Spleen (tissue), 13 donors: ENCODE measurements at places on chromosomes 3 and 15.

DNA sequence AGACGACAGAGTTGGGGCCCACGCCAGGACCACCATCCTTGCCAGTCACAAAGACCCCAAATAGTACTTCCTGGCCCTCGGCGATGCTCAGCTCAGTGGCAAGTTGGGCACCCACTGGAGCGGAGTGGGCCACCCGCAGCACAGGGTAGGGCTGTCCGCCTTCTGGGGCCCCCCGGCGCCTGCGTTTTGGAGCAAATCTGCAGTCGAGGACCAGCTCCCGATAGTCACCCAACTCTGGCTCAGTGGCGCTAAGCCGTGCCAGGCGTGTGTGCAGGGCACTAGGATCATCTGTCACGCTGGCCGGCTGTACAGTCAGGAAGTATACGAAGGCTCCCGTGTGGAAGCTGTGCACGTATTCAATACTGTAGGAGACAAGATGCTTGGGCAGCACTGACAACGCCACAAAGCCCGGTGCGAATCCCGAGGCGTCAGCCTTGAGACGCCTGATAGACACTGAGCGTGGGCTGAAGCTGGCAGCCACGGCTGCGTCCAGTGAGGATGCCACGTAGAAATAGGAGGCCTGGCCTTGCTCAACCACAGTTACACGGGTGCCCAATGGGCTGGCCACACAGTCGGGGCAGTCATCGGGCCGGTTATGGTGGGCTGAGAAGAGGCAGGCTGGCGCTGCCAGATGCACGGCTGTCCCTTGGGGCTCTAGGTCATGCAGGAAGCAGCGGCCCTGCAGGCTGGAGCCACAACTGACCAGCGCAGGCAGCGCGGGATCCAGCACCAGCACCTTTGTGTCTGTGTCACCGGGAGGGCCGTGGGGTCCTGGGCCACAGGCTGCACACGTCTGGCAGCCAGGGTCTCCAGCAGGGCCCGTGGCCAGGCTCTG, 945 bp downstream of the MST1R start:
- no peak for DNase-seq

- DNase-seq = no peak
Observed at GRCh38 chr3:139353920-139354556, 10.2 kb downstream of the MRPS22 start.

GRCh38 chr15:89361451-89362202, 27.0 kb upstream of the POLG start:
- DNase-seq = peak; percentile 82

GRCh38 chr3:121951291-121951919, 57.2 kb downstream of the SLC15A2 start:
- DNase-seq = no peak

- peak; percentile 73 for DNase-seq
Observed at GRCh38 chr3:129228891-129229585, 20.4 kb upstream of the COPG1 start.

DNA sequence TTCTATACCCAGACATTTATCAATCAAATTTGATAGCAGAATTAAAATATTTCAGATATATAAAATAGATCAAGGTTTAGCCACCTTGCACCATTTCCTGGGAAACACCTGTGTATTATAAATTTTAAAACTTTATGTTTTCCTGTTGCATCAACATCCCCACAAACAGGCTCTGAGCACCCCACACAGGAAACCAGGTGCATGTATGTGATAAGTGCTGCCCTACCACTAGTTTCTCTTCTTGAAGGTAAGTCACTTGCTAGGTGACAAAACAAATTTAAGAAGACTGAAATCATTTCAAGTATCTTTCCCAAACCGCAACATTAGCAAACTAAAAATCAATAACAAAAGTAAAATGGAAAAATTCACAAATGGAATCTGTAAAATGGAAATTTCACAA, 496.1 kb upstream of the CCDC54 start:
- DNase-seq = no peak

GRCh38 chr15:81098861-81099651, 35.0 kb upstream of the CFAP161 start:
- peak; percentile 75 for DNase-seq

DNA sequence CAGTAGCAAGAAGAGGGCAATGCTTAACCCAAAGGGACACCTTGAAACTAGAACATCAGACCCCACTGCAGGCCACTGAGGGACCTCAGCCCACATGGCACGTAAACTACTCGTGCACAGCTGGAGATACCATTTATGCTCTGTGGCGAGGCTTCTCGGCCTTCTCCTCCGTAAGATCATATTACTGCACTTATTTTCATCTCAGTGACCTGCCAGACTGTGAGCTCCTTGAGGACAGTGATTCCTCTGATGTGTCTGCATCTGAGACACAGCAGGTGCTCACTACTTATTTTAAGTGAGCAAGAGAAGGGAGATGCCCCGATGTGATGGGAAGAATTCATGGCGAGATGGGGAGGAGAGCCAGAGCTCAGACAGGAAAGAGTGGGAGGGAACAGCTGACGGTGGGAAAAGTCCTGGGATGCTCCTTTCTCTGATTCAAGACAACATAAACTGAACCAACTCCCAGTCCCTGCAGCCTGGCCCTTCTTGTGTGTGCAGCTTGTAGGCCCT, 137.6 kb downstream of the RPLP1 start:
- no peak for DNase-seq

- DNase-seq = no peak
Observed at GRCh38 chr3:49327485-49327884, 12.4 kb downstream of the USP4 start.

GRCh38 chr15:78210349-78210717, 24.0 kb downstream of the ACSBG1 start:
- DNase-seq = no peak

- no peak for DNase-seq
Observed at GRCh38 chr3:83002869-83003445, 1241.5 kb upstream of the GBE1 start.

DNA sequence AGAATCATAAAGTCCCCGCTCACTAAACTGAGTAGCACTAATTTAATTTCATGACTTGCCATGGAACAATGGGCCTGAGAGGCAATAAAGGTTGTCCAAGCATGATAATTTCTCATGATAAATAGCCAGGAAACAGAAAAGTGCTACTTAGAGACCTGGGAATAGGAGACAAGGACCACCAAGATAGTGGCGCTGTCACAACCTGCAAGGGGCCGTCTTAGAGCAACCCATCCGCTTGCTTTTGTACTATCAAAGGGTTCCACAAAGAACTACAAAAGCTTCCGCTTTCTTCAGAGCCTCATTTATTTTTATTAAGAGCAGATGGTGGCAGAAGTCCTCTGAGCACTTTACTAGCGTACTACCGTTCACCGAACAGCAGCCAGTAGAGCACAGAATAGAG, 421.7 kb upstream of the GRM7 start:
- DNase-seq = no peak

GRCh38 chr3:125087768-125088391, 32.1 kb upstream of the HEG1 start:
- no peak for DNase-seq

DNA sequence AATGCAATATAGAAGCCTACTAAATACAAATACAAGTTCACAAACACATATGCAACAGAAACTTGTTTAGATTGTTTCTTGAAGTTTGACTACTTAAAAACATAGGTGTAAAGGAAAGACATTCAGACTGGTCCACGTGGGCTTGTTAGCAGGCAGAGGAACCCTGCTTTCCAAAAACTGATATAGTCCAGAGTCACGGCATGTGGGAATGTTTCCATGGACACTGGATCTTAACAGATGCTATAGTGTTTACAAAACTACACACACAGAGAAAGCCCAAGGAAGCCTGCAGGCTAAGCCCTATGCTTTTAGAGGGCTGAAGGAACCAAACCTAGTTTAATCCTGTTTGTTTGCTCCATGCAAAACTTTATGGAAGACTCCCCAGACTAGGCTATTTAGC, 45.2 kb upstream of the LRRC58 start:
- no peak for DNase-seq

DNA sequence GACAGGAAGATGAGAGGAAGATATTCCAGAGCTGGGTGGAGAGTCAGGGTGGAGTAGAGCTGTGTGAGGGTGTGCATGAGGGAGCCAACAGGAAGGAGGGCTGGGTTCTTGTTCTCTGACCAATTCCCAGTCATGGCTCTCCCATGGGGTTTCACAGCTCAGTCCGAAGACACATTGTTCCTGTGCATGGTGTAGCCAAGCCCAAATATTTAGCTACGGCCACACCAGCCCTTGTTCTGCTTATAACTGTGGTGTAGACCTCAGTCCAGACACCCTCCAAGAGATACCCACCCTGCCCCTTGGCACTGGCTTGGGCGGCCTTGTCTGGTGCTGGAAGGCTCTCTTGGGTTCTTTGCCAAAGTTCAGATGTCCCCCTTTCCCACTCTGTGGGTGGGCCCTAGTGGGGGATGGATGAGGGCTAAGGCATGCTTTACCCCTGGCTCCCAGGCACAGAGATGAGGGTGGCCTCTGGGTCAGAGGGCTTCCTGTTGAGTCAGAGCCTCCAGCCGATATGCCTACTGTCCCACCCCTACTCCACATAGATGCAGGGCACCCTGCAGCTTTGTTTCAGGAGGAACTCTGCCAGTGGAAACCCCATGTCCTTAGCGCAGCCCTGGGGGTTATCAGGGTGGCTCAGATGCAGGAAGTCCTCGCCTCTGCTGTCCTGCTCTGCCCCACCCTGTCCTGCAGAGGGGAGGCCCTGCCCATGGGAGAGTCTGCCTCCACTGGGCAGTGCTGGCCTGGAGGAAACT, 271.2 kb upstream of the CTDSPL start:
- peak; percentile 81 for DNase-seq

DNA sequence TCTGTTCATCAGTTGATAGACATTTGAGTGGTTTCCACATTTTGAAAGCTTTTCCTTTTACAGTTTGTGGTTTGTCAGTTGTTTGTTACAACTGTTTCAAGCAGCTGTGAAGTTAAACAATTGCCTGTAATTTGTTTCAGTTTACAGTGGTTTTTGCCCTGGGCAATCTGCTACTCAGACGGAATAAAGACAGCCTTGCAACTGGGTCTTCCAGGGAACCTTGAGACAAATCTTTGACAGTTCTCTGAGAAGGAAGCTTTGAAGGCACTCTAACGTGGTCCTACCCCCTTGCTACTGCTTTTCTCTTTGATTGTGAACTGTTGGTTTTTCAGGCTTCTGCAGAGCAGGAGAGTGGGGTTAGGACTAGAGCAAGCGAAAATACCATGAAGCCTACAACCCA, 28.0 kb downstream of the LRRC28 start:
- no peak for DNase-seq

- DNase-seq = peak; percentile 72
Observed at GRCh38 chr3:61008998-61009380, 242.3 kb downstream of the FHIT start.

GRCh38 chr3:169002689-169003088, 660.8 kb downstream of the MECOM start:
- DNase-seq = no peak

DNA sequence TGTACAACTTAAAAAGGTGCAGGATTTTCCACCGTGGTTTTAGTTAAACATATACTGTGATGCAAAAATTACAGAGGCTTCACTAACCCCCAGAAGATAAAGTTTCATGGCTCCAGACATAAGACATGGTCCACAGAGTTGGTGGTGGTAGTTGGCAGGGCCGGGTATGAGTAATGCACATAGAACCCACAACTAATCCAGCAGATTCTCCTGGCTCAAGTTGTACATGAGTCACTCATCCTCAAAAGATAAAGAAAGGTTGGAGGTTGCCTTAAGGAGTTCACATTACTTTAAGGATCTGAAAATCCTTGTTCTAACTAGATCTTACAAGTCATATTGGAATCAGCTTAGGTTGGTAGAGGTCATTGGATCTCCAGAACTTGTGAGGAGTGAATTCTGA, 98.3 kb upstream of the ZBTB20 start:
- no peak for DNase-seq

DNA sequence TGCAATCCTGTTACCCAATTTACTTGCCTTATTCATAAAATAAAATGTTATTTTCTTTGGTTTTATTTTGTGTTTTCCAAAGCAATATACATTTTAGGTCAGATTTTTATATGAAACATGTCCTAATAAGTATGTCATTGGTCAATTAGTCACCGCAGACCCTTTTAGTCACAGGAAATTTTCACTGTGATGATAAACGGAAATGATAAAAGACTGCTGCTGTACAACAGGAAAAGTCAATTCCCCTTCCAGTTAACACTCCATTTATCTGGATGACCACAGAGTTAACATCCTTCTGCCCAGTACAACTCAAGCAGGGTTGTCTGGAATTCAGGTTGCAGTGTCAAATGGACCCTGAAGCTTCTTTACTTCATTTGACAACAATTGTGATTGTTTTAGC, 175.2 kb downstream of the LSAMP start:
- no peak for DNase-seq

DNA sequence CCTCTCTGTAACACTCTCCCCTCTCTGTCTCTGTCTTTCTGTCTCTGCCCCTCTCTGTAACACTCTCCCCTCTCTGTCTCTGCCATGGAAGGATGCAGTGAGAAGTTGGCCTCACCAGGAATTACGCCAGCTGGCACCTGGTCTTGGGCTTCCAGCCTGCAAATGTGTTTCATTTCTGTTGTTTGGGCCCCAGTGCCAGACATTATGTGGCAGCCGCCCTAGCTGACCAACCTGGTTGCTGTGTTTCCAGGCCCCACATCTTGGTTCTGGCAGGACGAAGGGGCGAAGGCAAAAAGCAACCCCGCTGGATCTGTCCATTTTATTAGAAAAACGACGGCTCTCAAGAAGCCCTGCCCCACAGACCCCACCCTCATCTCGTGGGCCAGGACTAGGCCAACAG, 5.2 kb upstream of the ZXDC start:
- DNase-seq = peak; percentile 51

GRCh38 chr3:24160424-24161095, 215.5 kb downstream of the NR1D2 start:
- DNase-seq = peak; percentile 64

GRCh38 chr3:16433701-16434151, 79.8 kb downstream of the RFTN1 start:
- peak; percentile 79 for DNase-seq

- DNase-seq = no peak
Observed at GRCh38 chr3:124429129-124429815, 301.0 kb upstream of the UMPS start.
